Endodermal cell (in vitro differentiated cells): ENCODE measurements at places on chromosomes 11 and 22.

DNA sequence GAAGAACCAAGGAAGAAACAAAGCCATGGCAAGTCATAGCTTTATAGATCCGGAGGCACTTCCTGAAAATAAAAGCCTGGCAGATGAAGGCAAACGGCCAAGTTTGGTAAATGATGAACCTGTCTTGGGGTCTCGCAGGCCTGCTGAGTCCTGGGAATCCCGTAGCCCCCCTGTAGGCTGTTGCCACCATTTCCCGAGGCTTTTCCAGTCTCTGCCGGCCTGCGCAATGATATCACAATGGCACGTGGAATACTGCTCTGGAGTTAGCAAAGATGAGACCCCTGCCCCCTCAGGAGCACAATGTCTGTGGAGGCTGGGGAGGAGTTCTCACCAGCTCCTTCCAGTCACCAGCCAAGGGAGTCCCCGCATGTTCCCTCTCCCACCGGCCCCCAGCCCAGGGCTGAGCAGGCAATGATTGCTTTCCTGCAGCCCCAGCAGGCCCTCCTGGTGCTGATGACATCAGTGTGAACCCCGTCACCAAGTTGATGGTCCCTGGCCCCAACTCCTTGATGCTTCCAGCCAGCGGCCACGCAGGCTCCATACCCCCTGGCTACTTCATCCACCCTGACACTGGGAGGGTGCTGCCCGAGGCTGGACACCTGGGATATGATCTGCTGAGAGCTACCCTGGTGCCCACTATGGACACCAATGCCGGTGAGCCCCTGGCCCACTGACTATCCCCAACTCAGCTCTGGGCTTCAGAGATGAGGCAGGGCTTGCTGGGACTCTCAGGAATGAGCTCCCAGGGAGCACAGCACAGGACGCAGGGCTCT, 55.9 kb downstream of the BTG4 start:
- peaks cover 22% of the 10 kb centered on the region for H3K27me3 ChIP-seq
- no peak overlapping the region for H3K4me3 ChIP-seq
- DNase-seq, result no peak
- no peaks in the 10 kb centered on the region for H3K4me1 ChIP-seq

GRCh38 chr11:95229993-95230809, 801 bp downstream of the SESN3 start:
- DNase-seq, result peak; percentile 76
- H3K27me3 ChIP-seq, result peaks cover 20% of the 10 kb centered on the region
- peak overlapping the region; percentile 92 for H3K4me3 ChIP-seq
- H3K4me1 ChIP-seq, result peaks cover 2% of the 10 kb centered on the region
- H3K36me3 ChIP-seq, result no peaks in the 10 kb centered on the region

DNA sequence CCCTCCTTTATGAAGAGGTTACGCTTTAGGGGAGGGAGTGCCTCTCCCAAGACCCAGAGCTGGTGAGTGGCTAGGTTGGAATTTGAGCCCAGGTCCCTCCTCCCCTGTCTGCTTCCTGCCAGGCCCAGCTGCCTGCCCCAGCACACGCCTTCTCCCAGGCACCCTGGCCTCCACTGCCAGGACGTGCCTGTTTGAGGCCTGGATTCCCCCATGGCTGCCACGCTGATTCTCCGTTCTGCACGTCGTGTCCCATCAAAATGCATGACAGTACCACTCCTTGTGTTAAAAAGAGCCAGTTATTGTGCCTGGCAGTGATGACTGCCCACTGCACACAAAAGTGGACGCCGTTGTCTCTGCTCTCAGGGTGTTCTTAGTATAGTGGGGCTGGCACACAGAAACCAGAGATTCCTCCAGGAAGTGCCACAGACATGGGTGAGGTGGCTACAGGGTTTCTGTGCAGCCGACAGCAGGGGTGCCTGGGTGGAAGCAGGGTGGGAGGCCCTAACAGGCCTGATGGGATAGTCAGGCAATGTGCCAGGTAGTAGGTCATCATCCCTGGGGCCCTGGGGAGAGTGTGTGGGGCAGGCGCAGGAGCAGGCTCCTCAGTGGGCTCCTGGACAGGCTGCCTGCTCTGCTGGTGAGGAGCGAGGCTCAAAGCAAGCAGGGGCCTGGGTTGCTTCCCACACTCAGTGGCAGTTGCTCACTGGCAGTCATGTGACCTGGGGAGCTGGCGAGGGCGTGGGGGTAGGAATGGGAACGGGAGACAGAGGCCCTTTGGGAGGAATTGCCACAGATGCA, 24.2 kb downstream of the MED15 start:
- H3K4me1 ChIP-seq, result no peaks in the 10 kb centered on the region
- no peaks in the 10 kb centered on the region for H3K27me3 ChIP-seq
- no peak overlapping the region for H3K4me3 ChIP-seq
- H3K27ac ChIP-seq, result peak overlapping the region; percentile 95

GRCh38 chr11:95451261-95451660, 220.3 kb upstream of the SESN3 start:
- no peak overlapping the region for H3K27ac ChIP-seq
- H3K4me3 ChIP-seq, result no peak overlapping the region
- no peak for DNase-seq

DNA sequence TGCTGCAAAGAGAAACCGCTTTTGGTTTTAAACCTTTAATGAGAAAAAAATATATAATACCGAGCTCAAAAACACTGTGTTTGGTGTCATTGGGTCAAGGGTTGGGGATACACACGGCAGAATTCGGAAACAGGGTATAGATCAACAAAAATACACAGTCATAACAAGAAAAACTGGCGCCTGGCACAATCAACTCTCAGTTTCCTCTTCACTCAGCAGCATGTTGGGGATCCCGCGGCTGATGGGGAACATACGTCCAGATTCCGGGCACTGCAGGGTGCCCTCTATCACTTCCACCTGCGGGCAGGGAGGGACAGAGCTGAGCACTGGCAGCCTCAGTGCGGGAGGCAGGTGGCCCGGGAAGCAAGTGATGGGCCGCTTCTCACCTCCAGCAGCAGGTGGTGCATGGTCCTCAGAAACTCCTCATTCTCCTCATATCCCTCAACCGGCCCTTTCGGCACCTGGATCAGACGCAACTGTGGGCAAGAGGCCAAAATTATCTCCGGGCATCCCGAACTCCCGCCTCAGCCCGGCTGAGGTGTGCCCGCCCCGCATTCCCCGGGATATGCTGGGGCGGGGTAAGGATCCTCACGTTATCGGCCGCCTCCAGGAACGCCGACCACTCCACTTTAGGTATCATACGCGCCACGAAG, 561 bp downstream of the TRMT112 start:
- H3K4me1 ChIP-seq, result peaks cover 5% of the 10 kb centered on the region
- H3K27me3 ChIP-seq, result no peaks in the 10 kb centered on the region
- DNase-seq, result peak; percentile 82
- H3K36me3 ChIP-seq, result peaks cover 47% of the 10 kb centered on the region
- H3K27ac ChIP-seq, result peak overlapping the region; percentile 98
- H3K4me3 ChIP-seq, result peak overlapping the region; percentile 84

DNA sequence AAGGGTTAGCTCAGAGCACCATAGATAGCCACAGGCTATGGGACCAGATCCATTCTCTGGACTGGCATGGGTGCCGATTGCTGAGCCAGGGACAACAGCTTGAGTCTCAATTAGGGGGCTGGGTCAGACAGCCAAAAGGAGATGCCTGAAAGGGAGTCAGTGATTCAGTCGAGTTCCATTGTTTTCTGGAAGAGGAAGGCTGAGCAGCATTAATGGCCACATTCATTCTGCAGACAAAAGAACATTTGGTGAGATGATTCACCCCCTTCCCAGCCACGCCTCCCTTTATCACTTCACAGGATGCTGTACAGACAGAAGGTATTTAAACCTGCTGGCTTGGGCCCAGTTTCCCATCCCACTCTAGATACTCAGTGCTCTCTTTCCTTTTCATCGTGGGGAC, 131.9 kb downstream of the ADAMTS15 start:
- no peak overlapping the region for H3K4me3 ChIP-seq

- H3K27me3 ChIP-seq, result no peaks in the 10 kb centered on the region
- no peaks in the 10 kb centered on the region for H3K36me3 ChIP-seq
- DNase-seq, result no peak
- H3K27ac ChIP-seq, result no peak overlapping the region
- no peak overlapping the region for H3K4me3 ChIP-seq
- no peaks in the 10 kb centered on the region for H3K4me1 ChIP-seq
These were observed 1780.5 kb downstream of the LRRC4C start for GRCh38 chr11:39678996-39679395.

DNA sequence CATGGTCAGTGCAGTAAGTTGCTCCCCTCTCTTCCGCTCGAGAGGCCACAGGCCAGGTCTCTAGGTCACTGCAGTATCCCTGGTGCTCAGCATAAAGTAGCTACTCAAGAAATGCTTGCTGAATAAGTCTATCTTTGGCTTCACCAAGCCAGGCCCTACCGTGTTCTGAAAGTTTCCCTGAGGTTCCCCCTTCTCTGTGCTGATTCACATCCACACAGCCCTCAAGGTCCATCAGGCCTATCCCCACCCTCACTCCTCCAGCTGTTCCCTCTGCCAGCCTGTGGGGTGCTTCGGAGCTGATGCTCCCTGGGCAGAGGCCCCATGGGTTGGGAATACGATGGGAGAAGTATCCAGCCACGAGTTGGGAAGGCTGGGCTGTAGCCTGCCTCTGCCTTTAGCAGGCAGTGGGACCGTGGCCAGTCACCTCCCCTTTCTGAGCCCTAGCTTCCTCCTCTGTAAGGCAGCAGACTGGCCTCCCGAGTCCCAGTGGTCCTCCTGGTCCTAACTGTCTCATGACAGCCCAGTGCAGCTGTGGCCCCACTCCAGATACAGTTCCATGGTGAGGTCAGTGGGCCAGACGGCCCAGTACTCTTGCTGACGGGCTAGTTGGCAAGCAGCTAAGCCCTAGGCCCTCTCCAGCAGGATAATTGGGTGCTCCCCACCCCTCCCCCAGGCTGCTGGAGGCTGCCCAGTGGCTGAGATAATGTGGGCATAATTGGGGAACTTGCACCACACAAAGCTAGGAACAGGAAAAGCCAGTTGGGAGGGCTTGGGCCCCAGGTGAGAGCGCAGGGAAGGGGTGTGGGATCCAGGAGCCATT, 48.2 kb downstream of the NECTIN1 start:
- DNase-seq, result no peak
- H3K36me3 ChIP-seq, result peaks cover 25% of the 10 kb centered on the region

- no peaks in the 10 kb centered on the region for H3K4me1 ChIP-seq
- no peak overlapping the region for H3K4me3 ChIP-seq
- no peak overlapping the region for H3K27ac ChIP-seq
- no peaks in the 10 kb centered on the region for H3K27me3 ChIP-seq
These were observed 6.3 kb upstream of the FXYD2 start for GRCh38 chr11:117830674-117831351.

DNA sequence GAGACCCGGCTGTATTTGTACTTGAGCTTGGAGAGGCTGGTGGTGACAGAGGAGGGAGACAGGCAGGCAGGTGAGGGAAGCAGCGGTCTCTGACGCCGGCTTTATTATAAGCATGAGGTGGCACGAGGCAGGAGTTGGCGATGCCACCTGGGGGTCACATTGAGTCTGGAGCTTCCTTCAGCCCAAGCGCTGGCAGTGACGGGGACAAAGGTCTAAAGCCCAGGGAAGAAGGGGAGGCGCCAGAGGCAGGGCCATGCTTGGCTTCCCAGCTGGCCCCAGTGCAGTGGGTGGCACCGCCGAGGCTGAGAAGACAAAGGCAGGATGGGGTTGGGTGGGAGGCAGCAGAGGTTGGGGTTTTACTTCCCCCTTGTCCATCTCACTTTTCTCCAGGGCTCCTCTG, 4.5 kb downstream of the FXYD2 start:
- H3K27me3 ChIP-seq, result no peaks in the 10 kb centered on the region
- peaks cover 22% of the 10 kb centered on the region for H3K4me1 ChIP-seq
- H3K36me3 ChIP-seq, result no peaks in the 10 kb centered on the region

DNA sequence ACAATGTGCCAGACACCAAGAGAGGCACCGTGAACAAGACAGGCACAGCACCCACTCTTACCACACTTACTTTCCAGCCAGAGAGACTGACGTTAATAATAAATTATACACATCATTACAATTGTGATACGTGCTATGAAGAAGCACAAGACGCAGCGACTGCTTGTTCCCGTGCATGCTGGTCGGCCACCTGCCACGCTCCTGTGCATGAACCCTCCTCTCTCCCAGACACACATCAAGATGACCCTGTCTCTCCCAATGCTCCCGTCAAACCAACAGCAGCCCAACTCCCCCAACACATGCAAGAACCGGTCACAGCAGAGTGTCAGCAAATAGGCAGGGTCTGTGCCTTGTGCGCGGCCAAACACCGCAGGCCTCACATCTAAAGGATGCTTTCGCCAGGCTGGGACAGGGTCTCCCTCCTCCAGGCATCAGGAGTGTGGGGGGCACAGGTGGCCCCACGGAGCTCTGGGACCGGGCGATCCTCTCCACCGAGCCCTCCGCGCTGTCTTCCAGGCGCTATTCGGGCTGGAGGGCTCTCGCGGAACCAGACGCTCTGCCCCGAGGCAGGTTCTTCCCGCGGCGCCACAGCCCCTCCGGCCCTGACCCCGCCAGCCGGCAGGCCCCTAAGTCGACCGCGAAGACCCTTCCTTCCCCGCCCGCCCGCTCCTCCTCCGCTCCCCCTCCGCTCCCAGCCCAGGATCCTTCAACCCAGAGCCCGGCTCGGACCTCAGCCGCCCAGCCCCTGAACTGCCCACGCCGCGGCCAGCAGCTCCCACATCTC, 533 bp downstream of the SERGEF start:
- DNase-seq, result peak; percentile 80
- no peaks in the 10 kb centered on the region for H3K4me1 ChIP-seq
- peaks cover 19% of the 10 kb centered on the region for H3K27me3 ChIP-seq
- peak overlapping the region; percentile 88 for H3K4me3 ChIP-seq
- H3K36me3 ChIP-seq, result no peaks in the 10 kb centered on the region

GRCh38 chr11:9568854-9569587, 4.4 kb upstream of the WEE1 start:
- H3K27ac ChIP-seq, result peak overlapping the region; percentile 94
- DNase-seq, result peak; percentile 84
- H3K4me1 ChIP-seq, result peaks cover 11% of the 10 kb centered on the region
- peak overlapping the region; percentile 47 for H3K4me3 ChIP-seq
- H3K36me3 ChIP-seq, result no peaks in the 10 kb centered on the region
- H3K27me3 ChIP-seq, result no peaks in the 10 kb centered on the region
